ENCODE measurements at places on chromosomes 6 and 20. TPM values are rescaled to one million over a fixed set of nuclear protein-coding genes. Genes with fewer than 3 reads are reported as not detected.

DNA sequence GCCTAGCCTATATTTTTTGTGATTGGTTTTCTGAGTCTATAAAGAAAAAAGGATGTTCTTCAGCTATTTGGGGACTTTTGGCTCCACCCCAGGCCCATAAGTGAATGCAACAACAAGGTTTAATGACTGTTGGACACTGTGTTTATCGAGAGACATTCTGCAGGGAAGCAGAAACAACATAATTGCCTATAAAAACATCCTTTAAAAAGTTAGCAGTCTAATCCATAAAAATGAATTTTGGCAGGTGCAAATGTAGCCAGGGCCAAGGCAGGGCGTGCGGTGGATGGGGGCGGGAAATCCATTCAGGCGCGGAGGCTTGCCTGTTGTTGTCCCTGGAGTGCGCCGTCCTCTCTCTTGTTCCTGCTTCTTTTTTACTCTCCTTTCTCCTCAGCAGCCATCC is 99.3 kb downstream of the PAX1 start:
- H3K36me3 ChIP-seq, result no peaks in the 10 kb centered on the region
- no peak overlapping the region for H3K27ac ChIP-seq
- H3K27me3 ChIP-seq, result no peaks in the 10 kb centered on the region
- DNase-seq, result no peak
- H3K4me1 ChIP-seq, result peaks cover 11% of the 10 kb centered on the region

The DUSP22 gene
- total RNA-seq, result 15.7 TPM

DNA sequence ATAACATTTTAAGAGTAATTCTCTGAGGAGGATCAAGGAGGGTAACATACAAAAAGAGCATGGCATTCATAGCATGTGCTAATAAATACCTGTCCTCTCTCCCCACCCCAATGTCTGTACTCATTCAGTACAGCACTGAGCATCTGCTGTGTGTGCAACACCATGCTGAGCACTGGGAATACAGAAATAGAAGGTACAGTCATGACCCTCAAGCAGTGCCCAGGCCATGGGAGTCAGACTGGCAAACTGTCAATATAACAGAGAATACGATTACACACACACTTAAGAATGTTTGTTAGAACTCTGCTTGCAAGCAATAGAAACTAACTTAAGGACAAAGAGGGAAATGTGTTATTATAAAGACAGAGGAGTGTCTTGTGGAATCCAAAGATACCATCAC is 24.7 kb upstream of the ZFAND3 start:
- H3K4me3 ChIP-seq, result no peak overlapping the region
- H3K27me3 ChIP-seq, result no peaks in the 10 kb centered on the region
- H3K36me3 ChIP-seq, result no peaks in the 10 kb centered on the region

The ULBP3 gene
- total RNA-seq, result 1.7 TPM

DNA sequence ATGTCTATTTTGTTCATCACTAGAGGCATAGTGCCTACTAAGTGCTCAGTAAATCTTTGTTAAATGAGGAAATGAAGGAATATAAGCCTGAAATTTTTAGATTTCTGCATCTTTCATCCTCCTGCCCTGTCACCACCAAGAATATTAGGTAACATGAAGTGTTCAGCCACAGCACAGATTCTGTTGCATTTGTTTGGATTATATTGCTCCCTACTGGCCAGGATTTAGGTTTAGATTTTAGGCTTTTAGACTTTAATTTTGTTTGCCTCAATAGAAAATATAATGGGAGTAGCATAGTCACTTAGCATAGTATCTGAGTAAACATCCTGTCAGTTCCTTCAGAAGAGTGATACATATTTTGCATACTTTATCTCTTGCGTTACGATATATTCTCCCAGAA is 14.2 kb downstream of the FARS2 start:
- no peaks in the 10 kb centered on the region for H3K36me3 ChIP-seq
- H3K27ac ChIP-seq, result no peak overlapping the region

The SIRPG gene
- not detected for total RNA-seq
